ENCODE measurements at places on chromosomes 5 and 9. TPM values are rescaled to one million over a fixed set of nuclear protein-coding genes. Genes with fewer than 3 reads are reported as not detected.

Gene NPR3
- not detected for polyA plus RNA-seq

Gene GDF9
- polyA plus RNA-seq = 0.43 TPM

DNA sequence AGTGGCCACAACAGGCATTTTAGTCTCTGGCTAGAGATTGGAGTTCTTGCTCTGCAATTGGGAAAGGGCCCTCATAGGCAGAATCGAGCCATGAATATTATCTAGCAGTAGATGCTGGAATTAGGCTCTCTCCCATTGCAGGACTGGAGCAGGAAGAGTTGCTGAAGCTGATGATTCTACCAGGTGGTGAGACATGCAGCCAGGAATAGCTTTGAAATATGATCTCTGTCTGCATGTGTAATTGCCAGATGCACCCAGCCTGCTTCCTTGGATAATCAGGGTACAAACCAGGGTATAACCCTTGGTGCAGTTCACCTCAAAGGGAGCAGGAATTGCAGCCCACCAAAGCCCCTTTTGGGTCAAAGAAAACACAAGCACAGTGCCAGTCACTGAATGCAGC, 211.4 kb upstream of the FTMT start:
- no peak for DNase-seq

DNA sequence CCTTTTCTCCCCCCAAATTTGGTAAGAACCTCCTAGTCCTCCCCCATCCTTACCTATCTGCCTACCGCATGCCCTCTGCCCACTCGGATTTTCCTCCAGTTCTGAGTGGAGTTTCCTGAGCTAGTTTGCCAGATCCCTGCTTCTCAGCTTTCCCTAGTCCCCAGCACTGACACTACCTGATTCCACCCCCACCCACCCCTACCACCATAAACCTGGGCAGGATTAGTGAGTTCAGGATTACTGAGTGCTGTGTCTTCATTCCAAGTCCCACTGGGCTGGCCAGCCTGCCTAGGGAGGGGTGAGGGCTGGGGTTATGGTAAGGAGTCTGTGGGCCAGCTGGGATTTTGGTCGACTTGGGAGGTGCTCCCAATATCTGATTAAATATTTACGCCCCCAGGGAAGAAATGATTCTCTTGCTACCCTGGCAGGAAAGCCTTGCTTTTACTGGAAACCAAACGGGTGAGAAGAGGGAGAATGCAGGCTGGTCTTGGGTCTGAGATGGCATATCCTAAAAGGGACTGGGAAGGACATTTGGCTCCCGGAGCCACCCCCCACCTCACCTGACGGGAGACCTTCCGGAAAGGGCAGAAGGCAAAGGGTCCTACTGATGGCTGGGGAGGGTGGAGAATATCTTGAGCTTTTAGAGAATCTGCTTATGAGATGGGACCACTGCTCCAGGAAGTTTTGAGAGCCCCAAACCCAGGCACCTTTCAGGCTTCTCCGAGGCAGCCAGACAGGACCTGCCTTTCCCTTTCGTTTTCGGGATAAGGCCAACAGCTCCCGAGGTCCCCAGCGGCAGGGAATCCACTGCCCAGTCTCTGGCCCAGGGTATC, 3.7 kb downstream of the PITX1 start:
- DNase-seq = peak; percentile 8

Measured in naive thymus-derived CD4-positive, alpha-beta T cell (primary cell).